NCI-H2081 treated with DMSO at 0.1 percent for 48 hours (cell line): ENCODE measurements at places on chromosomes 7 and 10.

DNA sequence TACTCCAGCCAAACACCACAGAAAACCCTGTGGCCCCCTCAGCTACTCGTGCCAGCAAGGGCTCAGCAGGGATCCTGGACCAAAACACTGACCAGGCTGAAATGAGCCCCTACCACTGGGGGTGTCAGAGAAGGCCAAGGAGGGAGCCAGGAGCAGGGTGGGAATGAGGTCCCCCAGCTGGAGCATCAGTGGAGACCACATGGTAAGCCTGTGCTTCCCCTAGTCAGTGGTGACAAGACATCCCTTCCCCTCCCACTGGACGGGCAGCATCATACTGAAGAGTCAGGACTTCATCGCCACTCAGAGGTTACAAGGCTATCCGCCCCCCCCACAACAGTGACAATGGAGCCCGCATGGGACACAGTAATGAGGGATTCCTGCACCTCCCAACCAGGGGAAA lies 99.6 kb downstream of the LHPP start:
- DNase-seq: no peak

DNA sequence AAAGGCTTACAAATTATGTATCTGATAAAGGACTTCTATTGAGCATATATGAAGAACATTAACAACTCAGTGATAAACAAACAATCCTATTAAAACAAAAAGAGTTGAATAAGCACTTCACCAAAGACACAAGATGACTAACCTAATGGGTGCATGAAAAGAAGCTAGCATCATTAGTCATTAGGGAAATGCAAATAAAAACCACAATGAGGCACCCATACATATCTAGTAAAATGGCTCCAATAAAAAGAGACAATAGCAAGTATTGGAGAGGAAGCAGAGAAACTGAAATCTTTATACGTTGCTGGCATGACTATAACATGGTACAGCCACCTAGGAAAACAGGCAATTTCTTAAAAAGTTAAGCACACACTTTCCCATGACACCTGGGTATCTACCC lies 77.6 kb upstream of the ZMIZ1 start:
- no peak for DNase-seq

DNA sequence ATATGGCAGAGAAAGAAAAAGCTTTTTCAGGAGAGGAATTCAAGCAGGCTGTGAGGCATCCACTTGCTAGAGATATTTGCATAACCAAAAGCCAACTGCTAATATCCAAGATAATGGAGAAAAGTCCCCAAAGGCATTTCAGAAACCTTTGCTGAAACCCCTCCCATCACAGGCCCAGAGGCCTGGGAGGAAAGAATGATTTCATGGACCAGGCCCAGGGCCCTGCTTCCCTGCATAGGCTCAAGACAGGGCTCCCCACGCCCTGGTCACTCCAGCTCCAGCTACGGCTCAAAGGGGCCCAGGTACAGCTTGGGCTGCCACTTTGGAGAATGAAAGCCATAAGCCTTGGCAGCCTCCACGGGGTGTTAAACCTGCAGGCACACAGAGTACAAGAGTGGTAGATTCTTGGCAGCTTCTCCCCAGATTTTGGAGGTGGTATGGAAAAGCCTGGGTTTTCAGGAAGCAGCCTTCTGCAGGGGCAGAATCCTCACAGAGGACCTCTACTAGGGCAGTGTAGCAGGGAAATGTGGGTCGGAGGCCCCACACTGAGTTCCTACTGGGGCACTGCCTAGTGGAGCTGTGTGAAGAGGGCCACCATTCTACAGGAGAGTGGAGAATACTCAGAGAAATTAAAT lies 5.6 kb upstream of the RSU1 start:
- no peak for DNase-seq

DNA sequence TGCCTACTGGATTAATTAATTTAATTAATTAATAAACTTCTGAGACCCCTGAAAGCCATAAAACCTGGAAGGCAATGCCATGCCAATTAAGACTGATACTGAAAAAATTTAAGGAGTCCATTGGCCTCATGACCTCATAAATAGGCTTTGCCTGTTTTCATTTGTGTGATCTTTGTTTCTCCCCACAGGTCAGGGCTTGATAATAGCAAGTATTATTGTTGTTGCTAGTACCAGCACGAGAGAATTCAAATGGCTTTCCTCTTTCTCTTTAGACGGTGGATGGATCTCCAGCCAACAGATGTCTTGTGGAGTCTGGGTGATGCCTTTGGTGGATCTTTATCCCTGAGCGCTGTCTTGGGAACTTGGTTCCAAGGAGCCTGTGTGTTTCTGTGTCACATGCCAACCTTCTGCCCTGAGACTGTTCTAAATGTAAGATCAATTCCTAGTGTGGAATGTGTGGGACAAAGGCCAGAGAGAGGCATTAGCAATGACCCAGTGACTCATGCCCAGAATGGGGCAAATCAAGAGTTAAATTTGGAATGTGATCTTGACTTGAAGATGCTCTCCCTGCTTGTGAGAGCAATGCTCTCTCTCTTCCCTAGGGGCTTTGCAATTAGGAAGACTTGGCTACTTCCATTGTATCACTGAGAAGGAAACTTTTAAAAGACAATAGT lies 17.7 kb downstream of the ACSM6 start:
- no peak for DNase-seq

DNA sequence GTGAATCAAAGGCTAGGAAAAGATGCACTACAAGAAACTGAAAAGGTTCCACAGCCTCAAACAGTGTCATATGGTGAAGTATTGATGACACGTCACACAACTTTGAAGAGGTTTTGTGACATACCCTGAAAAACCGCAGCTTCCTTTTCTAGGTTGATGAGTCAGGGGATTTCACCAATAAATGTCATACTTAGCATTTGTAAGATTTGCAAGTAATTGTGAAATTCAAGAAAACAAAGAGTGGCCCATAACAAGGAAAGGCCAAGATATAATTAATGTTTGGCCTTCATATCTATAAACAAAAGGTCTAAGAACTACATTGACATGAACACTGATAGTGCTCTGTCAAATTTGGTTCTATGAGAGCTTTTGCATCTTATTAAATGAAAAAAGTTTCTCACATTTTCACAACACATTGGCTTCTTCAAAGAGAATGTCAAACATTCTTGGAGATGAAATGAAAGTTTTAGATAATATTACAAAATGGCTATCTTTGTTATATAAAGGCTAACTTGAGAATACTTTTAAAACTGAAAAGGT lies 62.0 kb upstream of the NAMPT start:
- DNase-seq: no peak

GRCh38 chr10:106053061-106053460 lies 1111.4 kb downstream of the SORCS1 start:
- DNase-seq: no peak

- DNase-seq: no peak
Observed at GRCh38 chr10:103917302-103918052, 507 bp downstream of the STN1 start.

DNA sequence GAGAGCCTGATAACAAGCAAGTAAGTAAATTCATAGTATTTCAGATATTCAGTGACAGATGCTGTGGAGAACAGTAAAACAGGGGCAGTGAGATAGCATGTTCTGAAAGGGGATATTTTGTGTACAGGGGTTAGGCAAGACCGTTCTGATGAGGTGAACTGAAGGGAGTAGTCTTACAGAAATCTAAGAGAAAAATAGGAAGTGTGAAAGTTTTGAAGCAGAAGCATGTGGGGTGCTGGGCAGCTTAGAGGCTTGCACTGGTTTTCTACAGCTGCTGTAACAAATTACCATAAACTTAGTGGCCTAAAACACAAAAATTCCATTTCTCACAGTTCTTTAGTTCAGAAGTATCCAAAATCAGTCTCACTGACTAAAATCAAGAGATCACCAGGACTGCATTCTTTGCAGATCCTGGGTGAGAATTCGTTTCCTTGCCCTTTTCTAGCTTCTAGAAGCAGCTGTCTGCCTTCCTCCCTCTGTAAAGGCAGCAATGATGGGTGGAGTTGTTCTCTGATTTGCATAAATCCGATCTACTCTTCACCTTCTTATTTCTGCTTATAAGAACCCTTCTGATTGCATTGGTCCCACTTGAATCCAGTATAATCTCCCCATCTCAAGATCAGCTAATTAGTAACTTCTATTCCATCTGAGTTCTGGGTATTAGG lies 7.5 kb upstream of the KLF14 start:
- DNase-seq: no peak

DNA sequence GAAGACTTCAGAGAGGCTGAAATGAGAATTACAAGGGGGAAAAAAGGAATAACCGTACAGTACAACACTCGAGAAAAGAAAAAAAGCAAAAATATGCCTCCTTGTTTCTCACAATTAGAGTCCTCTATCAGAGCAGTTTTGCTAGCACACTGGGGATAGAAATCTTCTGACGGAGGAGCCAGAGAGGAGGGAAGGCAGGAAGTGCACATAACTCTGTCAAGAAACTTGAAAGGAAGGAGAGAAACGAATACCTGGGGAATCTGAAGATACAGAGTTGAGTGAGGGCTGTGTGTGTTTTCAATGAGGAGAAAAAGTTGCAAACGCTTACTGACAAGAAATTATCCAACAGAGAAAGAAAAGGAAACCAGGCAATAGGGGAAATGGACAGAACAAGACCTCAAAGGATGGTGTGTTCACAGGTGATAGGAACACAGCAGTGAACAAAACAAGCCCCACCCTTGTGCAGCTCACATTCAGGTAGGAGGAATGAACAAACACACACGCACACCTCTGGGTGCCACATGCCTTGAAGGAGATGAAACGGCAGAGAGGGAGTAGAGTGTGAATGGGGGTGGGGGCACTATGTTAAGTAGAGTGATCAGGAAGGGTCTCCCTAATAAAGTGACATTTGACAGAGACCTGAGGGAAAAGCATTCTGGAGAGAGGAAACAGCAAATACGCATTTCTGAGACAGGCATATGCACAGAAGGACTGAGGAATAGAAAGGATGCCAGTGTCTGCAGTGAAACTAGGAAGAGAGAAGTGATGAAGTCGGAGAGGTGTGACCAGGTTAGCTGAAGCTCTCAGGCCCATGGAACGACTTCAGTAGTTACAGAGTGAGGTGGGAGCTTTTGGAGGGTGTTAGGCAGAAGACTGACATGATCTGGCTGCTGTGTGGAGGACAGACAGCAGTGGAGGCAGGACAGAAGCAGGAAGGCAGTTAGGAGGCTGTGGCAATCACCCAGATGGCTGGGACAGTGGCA lies 46.7 kb upstream of the SPOCK2 start:
- no peak for DNase-seq

- DNase-seq: no peak
Observed at GRCh38 chr10:100265821-100266485, 1.5 kb downstream of the CWF19L1 start.

- DNase-seq: no peak
Observed at GRCh38 chr7:106329971-106330733, 45.4 kb upstream of the NAMPT start.

GRCh38 chr10:14374745-14375445 lies 44.2 kb upstream of the FRMD4A start:
- DNase-seq: no peak

- DNase-seq: no peak
Observed at GRCh38 chr7:38671911-38672905, 41.0 kb upstream of the AMPH start.

GRCh38 chr7:103009466-103010185 lies 65.0 kb downstream of the FBXL13 start:
- DNase-seq: no peak

- no peak for DNase-seq
Observed at GRCh38 chr10:48714088-48714487, 29.4 kb downstream of the WDFY4 start.

DNA sequence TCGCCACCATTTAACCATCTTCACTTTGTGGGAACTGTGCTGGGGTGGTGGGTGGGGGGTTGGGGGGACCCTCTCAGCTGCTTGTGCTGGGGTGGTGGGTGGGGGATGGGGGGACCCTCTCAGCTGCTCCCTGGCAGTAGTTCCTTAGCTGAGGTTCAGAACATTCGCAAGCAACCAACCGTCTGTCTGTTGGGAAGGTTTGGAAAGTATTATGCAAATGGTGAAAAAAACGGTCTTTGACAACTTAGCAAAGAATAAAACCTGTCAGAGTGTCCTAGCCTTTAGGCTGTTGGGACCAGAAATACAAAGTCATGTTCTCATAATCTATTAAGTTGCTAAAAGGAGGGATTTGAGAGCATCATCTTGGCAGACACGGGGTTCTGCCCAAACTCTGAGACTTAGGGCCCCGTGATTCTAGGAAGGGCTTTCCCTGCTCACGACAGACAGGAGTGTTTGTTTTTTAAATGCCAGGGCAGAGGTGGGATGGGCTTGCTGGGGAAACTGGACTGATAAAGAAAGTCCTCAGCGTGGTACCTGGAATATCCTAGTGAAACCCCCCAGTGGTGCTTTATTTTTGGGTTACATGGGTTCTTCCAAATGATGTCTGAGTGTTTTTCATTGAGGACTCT lies 14.1 kb upstream of the SRGN start:
- DNase-seq: no peak

GRCh38 chr10:113139699-113140098 lies 189.7 kb downstream of the TCF7L2 start:
- DNase-seq: no peak

- no peak for DNase-seq
Observed at GRCh38 chr7:46360811-46361210, 439.7 kb upstream of the IGFBP3 start.

DNA sequence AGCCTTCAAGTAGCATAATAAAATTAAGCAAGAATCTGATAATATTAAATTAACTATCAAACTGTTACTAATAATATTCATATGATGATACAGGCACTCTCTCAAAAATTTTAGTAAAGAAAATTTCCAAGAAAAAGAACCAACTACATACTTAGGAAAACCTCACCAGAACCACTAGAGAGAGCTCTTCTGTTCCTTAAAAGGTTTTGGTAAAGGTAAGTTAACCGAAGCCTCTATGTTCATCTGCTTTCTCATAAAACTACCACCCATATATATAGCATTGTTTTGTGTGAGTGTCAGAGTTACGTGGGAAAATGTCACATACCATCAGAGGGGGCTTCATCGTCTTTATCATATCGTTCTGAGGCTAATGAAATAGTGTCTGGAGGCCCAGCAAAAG lies 20.7 kb downstream of the SKAP2 start:
- no peak for DNase-seq

GRCh38 chr7:120274899-120275298 lies 1.9 kb downstream of the KCND2 start:
- DNase-seq: no peak

GRCh38 chr7:85102813-85103350 lies 84.0 kb downstream of the SEMA3D start:
- no peak for DNase-seq

- no peak for DNase-seq
Observed at GRCh38 chr10:93826355-93826754, 67.4 kb upstream of the SLC35G1 start.

GRCh38 chr10:74223755-74224529 lies 72.9 kb downstream of the ADK start:
- no peak for DNase-seq
